H7 (cell line): ENCODE measurements at places on chromosomes 4 and X.

GRCh38 chrX:11768039-11768438, 10.0 kb downstream of the MSL3 start:
- no peak for DNase-seq

DNA sequence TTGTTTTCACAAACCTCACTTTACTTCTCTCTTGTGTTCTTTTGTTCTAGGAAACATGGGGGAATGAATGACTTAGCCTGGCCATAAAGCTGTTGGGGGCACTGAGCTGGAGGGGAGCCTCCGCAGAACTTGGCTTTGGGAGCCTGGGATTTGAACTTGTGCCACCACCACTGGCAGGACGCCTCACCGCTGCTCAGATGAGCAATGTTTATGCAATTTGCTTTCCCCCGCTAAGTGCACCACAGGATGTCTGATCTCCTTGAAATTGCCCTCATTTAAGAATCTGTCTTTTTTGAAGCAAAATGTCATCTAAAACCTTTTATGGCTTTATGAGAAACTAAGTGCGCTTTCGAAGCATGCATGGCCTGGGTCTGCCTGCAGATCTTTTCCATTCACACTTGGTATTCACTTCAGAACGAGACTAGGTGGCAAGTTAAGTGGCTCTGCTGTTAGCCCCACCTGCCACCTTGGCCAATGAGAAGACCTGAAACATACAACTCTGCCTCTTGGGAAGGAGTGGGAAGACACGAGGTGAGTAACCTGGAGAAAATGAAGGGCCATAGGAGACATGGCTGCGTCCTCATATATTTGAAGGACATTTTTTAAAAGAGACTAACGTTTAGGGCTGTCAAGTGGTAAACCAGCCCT, 119.3 kb downstream of the LDB2 start:
- DNase-seq = no peak

- no peak for DNase-seq
Observed at GRCh38 chrX:10030570-10030969, 63.4 kb downstream of the CLDN34 start.

DNA sequence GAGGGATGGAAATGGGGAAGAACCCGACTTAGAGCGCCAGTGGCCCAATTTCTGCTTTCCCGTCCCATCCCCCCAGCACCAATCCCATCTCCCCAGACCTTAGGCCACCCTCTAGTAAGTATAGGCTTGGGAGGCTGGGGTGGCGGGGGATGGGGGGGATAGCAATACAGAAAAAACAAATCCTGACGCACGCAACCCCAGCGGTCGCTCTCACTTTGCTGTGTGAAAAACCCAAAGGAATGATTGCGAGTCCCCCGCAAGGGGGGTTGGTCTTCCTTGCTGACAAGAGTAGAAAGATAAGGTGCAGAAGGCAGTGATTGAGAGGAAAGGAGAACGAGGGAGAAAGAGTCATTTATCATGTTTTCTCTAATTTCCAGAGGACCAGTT, 863 bp downstream of the CPE start:
- DNase-seq = peak; percentile 53

DNA sequence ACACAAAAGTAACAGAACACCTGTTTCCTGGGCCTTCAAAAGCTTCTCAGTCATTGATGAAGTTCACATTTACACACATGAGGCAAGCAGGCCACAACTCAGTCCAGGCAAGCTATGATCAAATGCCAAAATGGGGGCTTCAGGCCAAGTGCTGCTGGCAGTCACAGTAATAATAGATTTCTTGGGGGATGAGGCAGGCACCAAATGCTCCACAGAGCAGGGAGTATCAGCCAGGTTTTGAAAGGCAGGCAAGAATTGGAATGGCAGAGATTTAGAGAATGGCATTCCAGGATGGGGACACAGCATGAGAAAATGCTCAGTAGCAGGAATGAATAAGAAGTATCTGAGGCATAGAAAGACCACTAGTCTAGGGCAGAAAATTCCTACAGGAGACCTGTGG, 52.8 kb downstream of the GRIA3 start:
- DNase-seq = no peak

- no peak for DNase-seq
Observed at GRCh38 chrX:123432361-123433150, 248.5 kb downstream of the GRIA3 start.

- DNase-seq = peak; percentile 35
Observed at GRCh38 chrX:41478381-41478911, 31.3 kb downstream of the NYX start.

DNA sequence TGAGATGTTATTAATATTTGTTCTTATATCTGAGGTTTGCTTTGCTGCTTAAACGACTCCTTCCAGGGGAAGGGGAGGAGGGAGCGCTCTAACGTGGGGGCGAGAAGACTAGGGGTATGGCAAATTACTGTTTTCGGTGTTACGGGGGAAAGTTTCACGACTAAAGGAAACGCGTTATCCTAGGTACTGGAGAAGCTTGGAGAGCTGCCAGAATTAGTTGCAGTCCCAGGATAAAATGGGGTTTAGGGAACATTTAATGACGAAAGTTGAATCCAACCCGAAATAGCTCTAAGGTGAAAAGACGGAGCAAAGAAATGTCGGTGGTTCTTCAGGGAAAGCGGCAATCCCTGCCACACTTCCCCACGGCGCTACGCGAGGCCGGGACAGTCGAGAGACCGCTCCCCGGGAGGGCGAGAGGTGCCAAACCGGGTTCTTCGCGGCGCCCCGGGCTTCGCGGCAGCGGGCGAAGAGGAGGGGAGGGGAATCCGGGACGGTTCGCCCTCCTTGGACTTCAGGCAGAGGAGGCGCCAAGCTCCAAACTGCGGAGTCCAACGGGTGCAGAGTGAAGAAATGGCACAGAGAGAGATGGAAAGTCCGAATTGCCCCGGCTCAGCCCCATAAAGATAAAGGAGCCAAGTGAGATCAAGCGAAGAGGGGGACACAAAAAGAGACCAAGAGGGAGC, 724 bp downstream of the THOC2 start:
- peak; percentile 60 for DNase-seq

DNA sequence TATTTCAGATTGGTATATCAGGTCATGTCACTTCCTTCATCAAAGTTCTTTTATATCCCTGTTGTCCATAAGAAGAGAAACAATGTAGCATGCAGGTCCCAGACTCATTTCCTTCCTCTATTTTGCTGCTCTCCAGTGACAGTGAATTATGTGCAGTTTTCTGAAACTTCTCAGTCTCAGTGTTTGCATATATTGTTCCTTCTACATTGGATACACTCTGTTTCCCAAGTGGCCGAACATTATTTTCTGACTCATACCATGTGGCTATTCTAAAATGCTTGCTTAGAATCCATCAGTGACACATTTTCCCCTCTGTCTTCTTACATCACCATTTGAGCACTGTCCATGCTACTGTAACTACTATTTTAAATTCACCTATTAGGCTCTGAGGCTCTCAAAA, 305.7 kb downstream of the PDHA2 start:
- DNase-seq = no peak

GRCh38 chr4:52841682-52842456, 20.2 kb upstream of the RASL11B start:
- no peak for DNase-seq

GRCh38 chr4:7650606-7651385, 216.1 kb upstream of the PSAPL1 start:
- DNase-seq = peak; percentile 96

DNA sequence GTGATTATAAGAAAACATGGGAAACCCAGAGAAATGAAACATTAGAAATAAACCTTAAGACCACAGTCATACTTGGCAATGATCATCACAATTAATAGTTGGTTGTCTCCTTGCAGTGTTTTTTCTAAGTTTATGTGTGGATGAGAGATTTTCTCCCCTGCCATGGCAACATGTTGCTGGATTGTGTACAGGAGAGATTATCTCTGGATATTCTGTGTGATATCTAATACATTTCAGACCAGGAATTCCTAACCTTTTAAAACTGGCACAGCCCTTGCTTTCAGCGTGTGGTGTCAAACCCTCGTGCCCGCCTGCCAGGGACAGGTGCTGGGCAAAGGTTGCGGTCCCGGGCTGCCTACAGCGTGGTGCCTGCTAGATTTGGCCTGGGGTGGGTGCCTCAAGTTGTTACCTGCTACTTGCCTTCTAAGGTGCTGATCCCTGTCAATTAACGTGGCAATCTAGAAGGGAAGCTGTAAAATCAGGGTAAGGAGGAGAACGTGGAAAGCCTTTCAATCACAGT, 100.5 kb downstream of the TMEM131L start:
- no peak for DNase-seq

- DNase-seq = no peak
Observed at GRCh38 chr4:8310306-8310705, 40.8 kb downstream of the HTRA3 start.

DNA sequence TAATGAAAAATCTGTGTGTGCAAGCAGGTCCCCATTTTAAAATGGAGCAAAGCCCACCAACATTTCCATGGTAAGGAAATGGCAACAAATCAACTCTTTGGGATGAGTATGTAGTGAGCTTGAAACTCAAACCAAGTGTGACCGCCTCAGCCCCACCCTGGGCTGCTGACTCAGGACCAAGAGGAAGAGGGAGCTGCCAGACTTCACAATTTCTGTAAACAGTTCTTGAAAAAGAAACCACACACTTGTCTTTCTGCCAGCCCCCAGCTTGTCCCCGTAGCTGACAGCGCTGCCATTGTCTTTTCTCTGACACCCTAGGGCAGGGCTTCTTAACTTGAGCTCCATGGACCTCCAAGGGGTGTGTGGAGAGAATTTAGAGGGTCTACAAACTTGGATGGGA, 10.3 kb downstream of the RTL5 start:
- DNase-seq = no peak

DNA sequence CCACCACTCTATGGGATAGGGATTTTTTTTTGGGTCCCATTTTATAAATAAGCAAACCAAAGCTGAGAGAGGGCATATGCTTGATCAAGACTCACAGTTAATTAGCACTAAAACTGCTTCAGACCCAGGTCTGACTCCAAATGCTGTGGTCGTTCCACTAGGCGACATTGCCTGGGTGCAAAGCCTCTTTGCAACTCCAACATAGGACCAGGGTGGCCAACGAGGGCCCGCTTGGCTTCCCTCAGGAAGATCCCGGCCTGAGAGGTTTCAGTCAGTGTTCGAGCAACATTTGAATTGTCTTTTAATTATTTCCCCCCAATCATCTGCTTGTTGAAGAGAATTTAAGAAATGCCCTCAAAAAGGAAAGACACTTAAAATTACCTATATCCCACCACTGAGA, 11.2 kb downstream of the PJA1 start:
- DNase-seq = no peak

GRCh38 chrX:48683411-48683982, at the start of gene WAS:
TSS of gene WAS (plus strand) at chrX:48683799. CDS start at chrX:48683854, 55 bp downstream.
- peak; percentile 17 for DNase-seq

- DNase-seq = no peak
Observed at GRCh38 chrX:100864657-100865391, 9.3 kb downstream of the NOX1 start.

DNA sequence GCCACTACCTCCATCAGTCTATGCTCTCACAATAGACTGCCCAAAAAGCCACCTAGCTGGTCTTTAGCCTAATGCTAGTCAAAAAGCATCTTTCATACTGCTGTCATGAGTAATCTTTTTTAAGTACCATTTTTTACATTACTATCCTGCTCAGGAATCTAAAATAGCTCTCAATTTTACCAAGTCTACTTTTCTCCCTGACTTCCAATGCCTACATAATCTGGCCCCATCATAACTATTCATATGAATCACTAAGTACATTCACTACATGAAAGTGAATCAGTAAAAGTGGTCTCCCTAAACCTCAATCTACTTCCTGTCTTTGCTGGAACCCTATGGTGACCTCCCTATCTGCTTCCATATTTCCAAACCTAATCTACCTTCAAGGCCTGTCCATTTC, 105.9 kb downstream of the THOC2 start:
- DNase-seq = no peak

DNA sequence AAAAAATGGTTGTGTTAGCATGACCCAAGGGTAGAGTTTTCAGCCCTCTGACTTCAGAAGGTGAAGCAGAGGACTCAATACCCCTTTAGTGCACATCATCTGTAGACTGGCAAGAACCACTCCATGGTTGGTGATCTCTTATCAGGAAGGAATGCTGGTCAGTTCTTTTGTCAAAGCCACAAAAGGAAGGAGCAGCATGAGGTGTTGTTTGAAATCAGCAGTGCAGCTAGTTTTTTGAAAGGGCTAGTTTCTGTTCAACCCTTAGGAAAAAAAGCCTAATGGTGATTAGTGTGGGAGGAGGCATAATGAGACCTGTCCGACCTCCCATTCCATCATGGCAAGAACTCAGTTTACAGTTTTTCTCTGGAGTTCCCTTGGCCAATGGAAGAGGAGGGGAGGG, 362.0 kb upstream of the CT83 start:
- peak; percentile 4 for DNase-seq

GRCh38 chrX:153831429-153832150, 1.2 kb upstream of the PDZD4 start:
- peak; percentile 62 for DNase-seq

DNA sequence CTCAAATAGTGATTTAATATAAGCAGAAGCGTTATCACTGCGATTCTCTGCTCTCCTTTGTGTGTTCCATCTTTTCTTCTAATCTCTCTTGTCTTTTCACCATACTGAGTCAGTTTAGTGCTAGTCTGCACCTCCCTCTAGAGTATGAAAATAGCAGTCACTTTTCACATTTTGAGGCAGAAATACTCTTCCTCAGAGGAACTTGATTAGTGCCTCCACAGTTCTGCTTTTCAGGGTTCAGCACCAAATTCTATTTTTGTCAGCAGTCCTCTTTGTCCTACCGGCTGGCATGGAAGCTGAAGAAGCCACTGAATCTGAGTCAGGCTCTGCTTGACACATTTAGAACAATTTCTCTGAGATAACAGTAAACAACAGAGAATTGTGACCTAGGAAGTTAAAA, 49.7 kb upstream of the ANKRD17 start:
- DNase-seq = peak; percentile 36

- peak; percentile 78 for DNase-seq
Observed at GRCh38 chr4:110418641-110419040, 57.3 kb upstream of the ENPEP start.

GRCh38 chr4:140351093-140352075, 22.1 kb upstream of the SCOC start:
- DNase-seq = no peak

DNA sequence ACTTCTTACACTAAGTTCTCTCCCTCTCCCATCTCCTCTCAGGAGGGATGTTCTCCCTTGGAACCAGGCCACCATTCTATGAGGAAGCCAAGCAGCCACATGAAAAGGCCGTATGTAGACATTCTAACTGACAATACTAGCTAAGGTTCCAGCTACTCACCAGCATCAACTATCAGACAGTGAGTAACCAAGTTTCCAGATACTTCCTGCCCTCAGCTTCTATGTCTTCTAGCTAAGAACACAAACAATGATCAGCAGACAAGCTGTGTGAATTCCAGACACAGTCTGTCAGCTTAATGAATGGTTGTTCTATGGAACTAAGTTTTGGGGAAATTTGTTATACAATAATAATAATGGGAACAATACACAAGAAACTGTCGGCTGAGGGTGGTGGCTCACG, 50.8 kb downstream of the SMIM14 start:
- DNase-seq = no peak

GRCh38 chrX:107701493-107702121, 73.3 kb downstream of the PRPS1 start:
- DNase-seq = no peak

DNA sequence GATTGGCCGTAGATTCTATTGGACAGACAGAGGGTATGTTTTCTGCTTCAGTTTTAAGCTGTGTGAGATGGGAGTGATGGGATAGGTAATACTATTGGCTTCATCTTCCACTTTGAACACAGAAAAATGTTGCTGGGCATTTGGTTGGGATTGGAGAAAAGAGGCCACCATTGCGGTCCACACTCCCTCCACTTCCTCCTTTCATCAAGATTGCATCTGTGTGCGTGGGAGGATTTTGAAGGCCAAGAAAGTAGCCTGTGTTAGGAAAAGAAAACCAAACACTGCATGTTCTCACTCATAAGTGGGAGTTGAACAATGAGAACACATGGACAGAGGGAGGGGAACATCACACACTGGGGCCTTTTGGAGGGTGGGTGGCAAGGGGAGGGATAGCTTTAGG, 56.4 kb downstream of the EGF start:
- DNase-seq = no peak
